Activated naive CD8-positive, alpha-beta T cell treated with anti-CD3 and anti-CD28 coated beads for 36 hours (primary cell): ENCODE measurements at places on chromosomes 3 and 15. TPM values are rescaled to one million over a fixed set of nuclear protein-coding genes. Genes with fewer than 3 reads are reported as not detected.

Gene CCR8
- not detected for total RNA-seq

Gene CHRD
- not detected for total RNA-seq

Gene UROC1
- not detected for total RNA-seq

Gene TICRR
- 23.1 TPM for total RNA-seq

Gene GSK3B
- total RNA-seq = 34.2 TPM

Gene GXYLT2
- total RNA-seq = 0.16 TPM

Gene SH2D7
- total RNA-seq = not detected

Gene ACP3
- total RNA-seq = not detected

Gene FXR1
- total RNA-seq = 159 TPM

Gene CPN2
- total RNA-seq = not detected
